ENCODE measurements at places on chromosomes 5 and 9. TPM values are rescaled to one million over a fixed set of nuclear protein-coding genes. Genes with fewer than 3 reads are reported as not detected.

Gene RIMOC1
- 13.5 TPM for total RNA-seq

Gene CAMK2A
- total RNA-seq: not detected

Gene DMRTA1
- total RNA-seq: 0.14 TPM

Gene TPRN
- total RNA-seq: 10.5 TPM

Gene NDOR1
- 26.9 TPM for total RNA-seq

Gene ZNF300
- 6.3 TPM for total RNA-seq

Gene PCDHGB3
- total RNA-seq: 1.1 TPM

Gene PCDHB13
- total RNA-seq: 0.23 TPM

Gene COL15A1
- total RNA-seq: 0.06 TPM

Gene HSPB3
- not detected for total RNA-seq

Gene STPG3
- total RNA-seq: not detected

Gene ARHGEF39
- total RNA-seq: 11.9 TPM

Gene MEF2C
- 6.3 TPM for total RNA-seq

Gene TPD52L3
- total RNA-seq: not detected

Gene RNF38
- total RNA-seq: 15.8 TPM

Gene C5orf52
- total RNA-seq: not detected

Gene CCDC192
- total RNA-seq: not detected

Gene SMIM33
- total RNA-seq: not detected

Gene OR1J2
- not detected for total RNA-seq

Gene TMC1
- total RNA-seq: not detected

Gene PCDHA1
- total RNA-seq: not detected

Gene FAM221B
- not detected for total RNA-seq

Gene ALG2
- 30.3 TPM for total RNA-seq

Gene G3BP1
- 194 TPM for total RNA-seq

Gene PCDH1
- 17.4 TPM for total RNA-seq

Gene BRD3OS
- 22.7 TPM for total RNA-seq

Gene SLC6A3
- not detected for total RNA-seq

Gene HRCT1
- not detected for total RNA-seq

Gene MRPL22
- 52.2 TPM for total RNA-seq

Gene MYOZ3
- total RNA-seq: 2.2 TPM

Gene ZNF474
- not detected for total RNA-seq

Gene ARID3C
- total RNA-seq: not detected

Gene RELL2
- total RNA-seq: 3.3 TPM

Gene TSC1
- 22.0 TPM for total RNA-seq

Gene TMEFF1
- 3.5 TPM for total RNA-seq

Gene CHSY3
- total RNA-seq: 2.5 TPM

Gene KCNV2
- not detected for total RNA-seq

Gene SPATA31D4
- not detected for total RNA-seq

Gene HMMR
- total RNA-seq: 19.5 TPM

Gene ARPC5L
- 53.3 TPM for total RNA-seq
